ENCODE measurements at places on chromosomes 11 and 22. TPM values are rescaled to one million over a fixed set of nuclear protein-coding genes. Genes with fewer than 3 reads are reported as not detected.

Gene OR4A15
- total RNA-seq, result not detected

Gene GLYAT
- not detected for total RNA-seq

Gene RHOG
- total RNA-seq, result 36.1 TPM

DNA sequence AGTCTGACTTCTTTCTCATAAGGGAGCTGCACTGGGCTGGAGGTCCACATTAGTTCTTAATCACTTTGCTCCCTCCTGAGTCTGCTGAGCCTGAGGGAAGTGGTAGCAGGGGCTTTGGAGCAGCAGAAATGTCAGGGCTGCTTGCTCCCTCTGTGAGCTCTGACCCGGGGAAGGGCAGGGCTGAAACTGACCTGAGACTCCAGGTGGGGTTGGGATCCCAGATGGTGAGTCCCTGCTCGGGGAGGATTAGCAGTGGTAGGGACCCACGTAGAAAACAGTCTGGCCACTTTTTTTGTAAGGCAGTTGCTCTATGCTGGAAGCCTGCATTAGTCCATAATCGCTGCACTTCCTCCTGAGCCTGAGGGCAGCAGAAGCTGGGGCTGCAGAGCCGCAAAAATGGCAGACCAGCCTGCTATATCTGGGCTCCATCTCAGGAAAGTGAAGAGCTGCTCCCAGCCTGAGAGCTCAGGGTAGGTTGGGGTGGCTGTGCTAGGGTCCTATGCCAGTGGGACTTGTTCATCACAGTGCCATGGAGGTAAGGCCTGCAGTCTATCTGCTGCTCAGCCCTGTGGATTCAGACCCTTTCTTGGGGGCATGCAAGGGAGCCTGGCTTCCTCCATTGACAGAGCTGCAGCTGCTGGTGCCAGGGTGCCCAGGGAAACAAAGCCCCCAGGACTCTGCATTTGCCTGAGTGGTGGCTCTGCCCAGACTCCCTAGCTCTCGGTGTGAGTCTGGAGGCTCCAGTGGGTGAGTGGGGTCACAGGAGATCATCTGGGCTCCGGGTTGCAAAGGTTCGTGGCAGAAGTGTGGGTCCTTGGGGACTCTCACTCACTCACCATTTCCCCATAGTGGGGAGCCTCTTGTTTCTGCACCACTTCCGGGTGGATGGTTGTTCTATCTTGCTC lies 854.3 kb downstream of the LUZP2 start:
- no peak overlapping the region for H3K4me3 ChIP-seq
- no peaks in the 10 kb centered on the region for H3K4me1 ChIP-seq
- no peaks in the 10 kb centered on the region for H3K27me3 ChIP-seq
- no peaks in the 10 kb centered on the region for H3K36me3 ChIP-seq

GRCh38 chr11:133041928-133042882 lies 490.1 kb downstream of the OPCML start:
- DNase-seq, result no peak
- H3K27me3 ChIP-seq, result no peaks in the 10 kb centered on the region
- no peaks in the 10 kb centered on the region for H3K4me1 ChIP-seq
- H3K4me3 ChIP-seq, result no peak overlapping the region

GRCh38 chr11:69700278-69701140 lies 3.3 kb downstream of the FGF19 start:
- H3K4me3 ChIP-seq, result no peak overlapping the region
- H3K27me3 ChIP-seq, result no peaks in the 10 kb centered on the region
- peak; percentile 60 for DNase-seq
- H3K36me3 ChIP-seq, result no peaks in the 10 kb centered on the region
- H3K4me1 ChIP-seq, result no peaks in the 10 kb centered on the region

GRCh38 chr22:40367342-40367741 lies 3.1 kb upstream of the SGSM3 start:
- H3K36me3 ChIP-seq, result no peaks in the 10 kb centered on the region
- no peaks in the 10 kb centered on the region for H3K27me3 ChIP-seq
- no peak overlapping the region for H3K27ac ChIP-seq
- H3K4me1 ChIP-seq, result peaks cover 1% of the 10 kb centered on the region
- no peak for DNase-seq
